ENCODE measurements at places on chromosomes 7 and 10. TPM values are rescaled to one million over a fixed set of nuclear protein-coding genes. Genes with fewer than 3 reads are reported as not detected.

COL13A1 gene
- 77.5 TPM for total RNA-seq

HABP2 gene
- not detected for total RNA-seq

DNAJC12 gene
- total RNA-seq: 0.39 TPM

HTR5A gene
- total RNA-seq: not detected

TRIM50 gene
- total RNA-seq: not detected

GAD2 gene
- total RNA-seq: not detected

SPDYE5 gene
- total RNA-seq: not detected

SLC18A3 gene
- total RNA-seq: not detected

WNT8B gene
- not detected for total RNA-seq

CASTOR2 gene
- 5.4 TPM for total RNA-seq

CPED1 gene
- 3.9 TPM for total RNA-seq

SLIT1 gene
- not detected for total RNA-seq

NODAL gene
- total RNA-seq: not detected

MYH16 gene
- total RNA-seq: 0.64 TPM

SPDYE16 gene
- not detected for total RNA-seq

TMEM225B gene
- total RNA-seq: 0.15 TPM

ASIC3 gene
- not detected for total RNA-seq

NUTM2B gene
- not detected for total RNA-seq

RTKN2 gene
- total RNA-seq: 0.27 TPM

GLCCI1 gene
- 0.54 TPM for total RNA-seq

HOXA6 gene
- 6.5 TPM for total RNA-seq

VAX1 gene
- total RNA-seq: not detected

ACBD7 gene
- total RNA-seq: 3.3 TPM

CFAP46 gene
- 0.25 TPM for total RNA-seq

ORC5 gene
- total RNA-seq: 19.1 TPM

Measured in mammary microvascular endothelial cell (primary cell).